ENCODE measurements at places on chromosomes 6 and 20.
A peak's percentile ranks its signal among the peaks of the same experiment; 100 is the strongest.

DNA sequence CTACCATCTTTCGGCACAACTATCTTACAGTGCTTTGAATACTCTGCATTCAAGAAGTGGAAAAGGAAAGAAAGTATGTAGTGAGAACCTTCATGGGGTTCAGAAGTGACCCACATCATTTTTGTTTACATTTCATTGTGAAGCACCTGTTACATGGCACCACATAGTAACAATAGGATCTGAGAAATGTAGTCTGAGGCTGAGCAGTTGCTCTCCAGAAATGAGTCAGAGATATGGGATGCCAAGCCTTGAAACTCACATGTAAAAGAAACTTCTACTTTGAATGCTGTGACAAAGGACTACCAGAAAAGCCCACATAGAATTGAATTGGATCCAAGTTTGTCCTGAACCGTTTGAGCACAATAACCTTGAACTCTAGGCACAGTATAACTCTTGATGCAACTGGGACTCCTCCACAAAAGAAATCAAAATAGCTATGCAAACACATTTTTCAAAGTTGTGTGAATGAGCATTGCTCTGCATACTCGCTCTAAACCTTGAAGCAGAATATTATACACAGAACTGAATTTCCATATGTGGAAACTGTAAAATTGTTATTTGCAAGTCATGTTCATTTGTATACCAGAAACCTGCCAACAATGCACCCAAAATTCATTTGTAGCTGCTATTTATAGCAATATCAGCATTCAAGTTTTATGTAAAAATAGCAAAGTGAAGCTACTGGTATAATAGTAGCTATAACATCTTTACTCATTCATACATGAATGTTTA is 400.9 kb upstream of the POU3F2 start:
- no peak overlapping the region for H3K4me3 ChIP-seq
- H3K36me3 ChIP-seq = no peaks in the 10 kb centered on the region
- H3K27me3 ChIP-seq = no peaks in the 10 kb centered on the region
- H3K27ac ChIP-seq = no peak overlapping the region
- no peaks in the 10 kb centered on the region for H3K4me1 ChIP-seq

DNA sequence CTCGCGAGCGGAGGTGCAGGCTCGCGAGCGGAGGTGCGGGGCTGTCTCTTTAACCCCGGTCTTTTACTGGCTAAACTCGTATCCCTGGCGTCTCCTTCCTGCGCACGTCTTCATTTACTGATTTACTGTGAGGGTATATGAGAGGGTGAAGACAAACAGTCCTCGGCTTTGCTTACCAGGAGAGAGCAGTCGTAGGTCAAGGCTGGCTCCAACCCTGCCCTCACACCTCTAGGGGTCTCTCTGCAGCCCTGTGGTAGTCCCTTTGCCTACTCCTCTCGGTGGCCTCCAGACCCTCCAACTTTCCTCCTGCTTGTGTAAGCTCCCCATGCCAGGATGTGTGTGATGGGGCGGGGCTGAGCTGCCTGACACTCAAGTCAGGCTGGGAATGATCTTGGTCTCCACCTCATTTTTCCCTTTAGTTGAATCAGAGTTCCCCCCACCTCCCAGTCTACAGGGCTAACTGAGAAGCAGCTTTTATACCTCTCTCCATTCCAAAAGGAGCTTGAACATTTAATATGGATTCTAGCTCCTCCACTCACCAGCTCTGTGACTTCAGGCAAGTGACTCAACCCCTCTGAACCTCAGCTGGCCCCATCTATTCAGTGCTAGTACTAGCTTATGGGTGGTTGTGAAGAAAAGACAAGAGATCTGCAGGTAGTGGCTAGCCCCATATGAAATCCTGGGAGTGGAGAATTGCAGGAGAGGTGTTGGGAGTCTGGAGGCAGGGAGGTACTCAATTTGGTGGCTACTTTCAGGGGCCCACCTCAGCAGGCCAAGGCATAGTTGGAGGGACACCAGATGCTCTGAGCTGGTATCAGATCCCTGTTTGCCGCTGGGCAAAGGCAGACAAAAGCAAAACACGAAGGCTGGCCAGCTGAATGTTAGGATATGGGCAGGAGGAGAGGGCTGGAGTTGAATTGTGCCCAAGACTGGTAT is 902 bp downstream of the SLC29A1 start:
- H3K36me3 ChIP-seq = peaks cover 28% of the 10 kb centered on the region
- H3K4me3 ChIP-seq = peak overlapping the region; percentile 92
- peaks cover 45% of the 10 kb centered on the region for H3K4me1 ChIP-seq

GRCh38 chr6:111588366-111588765 is 17.3 kb downstream of the TRAF3IP2 start:
- H3K36me3 ChIP-seq = peaks cover 22% of the 10 kb centered on the region
- H3K4me3 ChIP-seq = no peak overlapping the region
- H3K27me3 ChIP-seq = no peaks in the 10 kb centered on the region
- DNase-seq = no peak
- H3K27ac ChIP-seq = no peak overlapping the region

GRCh38 chr20:64001607-64002011 is 20.7 kb downstream of the PRPF6 start:
- no peak overlapping the region for H3K27ac ChIP-seq
- H3K4me3 ChIP-seq = no peak overlapping the region
- DNase-seq = no peak
- no peaks in the 10 kb centered on the region for H3K27me3 ChIP-seq
- H3K4me1 ChIP-seq = no peaks in the 10 kb centered on the region

GRCh38 chr6:43932259-43933147 is 162.5 kb downstream of the VEGFA start:
- H3K4me1 ChIP-seq = peaks cover 3% of the 10 kb centered on the region
- no peaks in the 10 kb centered on the region for H3K27me3 ChIP-seq
- no peak for DNase-seq
- no peaks in the 10 kb centered on the region for H3K36me3 ChIP-seq
- no peak overlapping the region for H3K27ac ChIP-seq

DNA sequence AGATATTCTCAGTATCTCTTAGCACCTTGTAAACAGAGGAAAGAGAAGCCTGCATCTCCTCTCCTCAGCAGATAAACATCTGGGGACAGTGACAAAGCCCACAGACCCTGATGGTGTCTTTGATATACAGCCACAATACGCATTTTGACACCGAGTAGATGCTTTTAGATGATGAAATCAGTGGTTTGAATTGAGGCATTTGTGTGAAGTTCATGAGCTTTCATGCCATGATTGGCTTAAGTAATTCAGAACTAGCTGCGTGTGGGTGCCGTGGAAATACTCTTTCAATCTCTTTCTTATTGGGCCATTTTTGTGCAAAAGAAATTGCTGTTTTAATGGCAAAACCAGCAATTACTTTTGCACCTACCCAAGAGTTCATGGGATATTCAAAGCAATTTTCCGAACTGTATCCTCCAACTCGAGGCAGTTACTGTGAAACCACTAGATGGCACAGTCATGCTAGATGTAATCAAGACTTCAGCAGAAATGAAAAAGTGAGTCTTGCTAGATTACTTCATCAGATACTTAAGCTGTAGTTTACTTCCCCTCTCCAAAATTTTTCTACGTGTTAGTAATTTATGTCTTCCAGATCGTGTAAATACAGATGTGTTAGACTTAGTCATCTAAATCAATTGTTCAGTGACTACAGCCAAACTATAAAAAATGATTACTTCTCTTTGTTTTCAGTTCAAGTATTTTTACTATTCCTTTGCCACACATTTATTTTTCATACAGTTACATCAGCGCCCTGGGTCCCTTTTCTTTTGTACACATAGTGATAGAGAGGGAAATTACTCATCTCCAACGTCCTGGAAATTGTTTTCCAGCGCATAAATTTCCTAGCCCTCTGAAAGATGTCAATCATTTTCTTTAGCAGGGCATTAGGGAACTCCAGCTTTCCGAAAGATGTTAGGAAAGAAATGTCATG is 49.4 kb downstream of the IYD start:
- H3K36me3 ChIP-seq = peaks cover 1% of the 10 kb centered on the region
- H3K4me1 ChIP-seq = peaks cover 16% of the 10 kb centered on the region
- peak overlapping the region; percentile 86 for H3K27ac ChIP-seq
- peaks cover 20% of the 10 kb centered on the region for H3K27me3 ChIP-seq
- peak overlapping the region; percentile 72 for H3K4me3 ChIP-seq

- H3K27ac ChIP-seq = no peak overlapping the region
- H3K36me3 ChIP-seq = no peaks in the 10 kb centered on the region
- no peaks in the 10 kb centered on the region for H3K27me3 ChIP-seq
- no peak overlapping the region for H3K4me3 ChIP-seq
- H3K4me1 ChIP-seq = no peaks in the 10 kb centered on the region
Observed at GRCh38 chr20:11740975-11741374, 176.7 kb upstream of the BTBD3 start.

DNA sequence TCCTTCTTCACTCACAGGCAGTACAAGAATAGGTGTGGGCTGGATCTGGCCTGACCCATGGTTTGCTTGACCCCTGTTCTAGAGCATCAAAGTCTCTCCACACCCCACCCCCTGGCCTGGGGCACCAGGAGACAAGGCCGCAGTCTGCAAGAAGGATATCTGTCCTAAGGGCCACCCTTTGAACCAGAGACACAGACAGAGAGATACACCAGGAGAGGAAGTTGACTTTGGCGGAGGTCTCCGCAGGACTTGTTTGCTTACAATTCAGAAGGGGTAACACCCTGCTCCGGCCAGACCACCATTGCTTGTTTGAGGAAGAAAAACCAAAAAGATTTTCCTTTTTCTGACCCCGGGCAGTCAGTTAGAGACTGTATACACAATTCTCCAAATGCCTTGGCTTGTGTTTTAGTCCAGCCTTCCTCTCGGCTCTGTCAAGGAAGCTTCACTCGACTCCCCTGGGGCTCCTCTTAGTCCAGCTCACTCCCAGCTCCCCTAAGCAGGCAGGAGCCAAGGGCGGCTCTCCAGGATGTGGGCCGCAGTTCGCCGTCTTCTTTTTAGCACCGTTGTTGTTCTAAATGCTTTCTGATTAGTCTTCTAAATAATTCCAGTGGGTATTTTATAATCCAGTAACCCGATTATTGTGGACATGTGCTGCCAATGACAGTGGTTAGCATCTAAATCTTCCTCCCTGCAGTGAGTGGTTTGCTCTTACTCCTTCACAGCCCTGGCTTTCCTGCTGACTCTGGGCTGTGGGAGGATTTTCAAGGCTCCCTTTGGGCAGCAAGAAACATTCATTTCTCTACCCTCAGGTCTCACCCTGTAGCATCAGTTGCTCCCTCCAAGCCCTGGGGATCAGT is 58.6 kb upstream of the MRPS10 start:
- no peaks in the 10 kb centered on the region for H3K27me3 ChIP-seq
- no peak for DNase-seq
- H3K27ac ChIP-seq = no peak overlapping the region
- no peak overlapping the region for H3K4me3 ChIP-seq

DNA sequence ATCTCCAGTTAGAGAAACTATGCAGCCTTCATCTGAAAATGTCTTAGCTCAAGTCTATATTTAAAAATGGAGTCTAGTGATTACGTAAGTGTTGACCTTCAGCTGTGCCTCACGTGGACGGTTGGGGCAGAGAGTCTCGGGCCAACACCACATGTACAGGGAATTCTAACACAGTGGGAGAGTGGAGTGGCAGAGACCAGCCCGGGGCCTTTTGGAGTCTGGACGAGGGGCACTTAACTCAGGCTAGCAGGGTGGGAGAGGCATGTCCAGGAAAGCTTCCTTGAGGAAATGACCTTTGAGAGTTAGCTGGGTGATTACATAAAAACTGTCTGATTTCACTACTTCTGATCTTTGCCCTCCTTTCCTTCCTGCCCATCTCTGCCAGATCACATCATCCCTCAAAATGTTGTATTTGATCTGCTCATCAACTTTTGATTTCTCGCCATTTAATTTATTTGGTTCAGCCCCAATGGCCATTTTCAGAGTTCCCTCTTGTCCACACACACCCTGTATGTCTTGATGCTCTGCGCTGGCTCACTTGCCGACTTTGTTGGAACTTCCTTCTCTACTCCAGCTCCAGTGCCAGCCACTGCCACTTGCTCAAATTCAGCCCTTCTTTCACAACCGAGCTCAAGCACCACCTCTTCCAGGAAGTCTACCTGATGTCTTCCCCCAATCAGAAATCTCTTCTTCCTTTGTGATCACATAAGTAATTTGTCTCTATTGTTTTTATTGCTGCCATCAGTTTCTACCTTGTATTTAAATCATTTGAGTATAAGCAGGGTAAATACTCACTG is 2.6 kb downstream of the ARMC2 start:
- H3K27ac ChIP-seq = no peak overlapping the region
- peaks cover 26% of the 10 kb centered on the region for H3K4me1 ChIP-seq
- peaks cover 13% of the 10 kb centered on the region for H3K36me3 ChIP-seq
- no peaks in the 10 kb centered on the region for H3K27me3 ChIP-seq
- H3K4me3 ChIP-seq = no peak overlapping the region

GRCh38 chr6:167122041-167122826 is 662 bp upstream of the CCR6 start:
- no peak for DNase-seq
- H3K4me3 ChIP-seq = no peak overlapping the region
- no peaks in the 10 kb centered on the region for H3K27me3 ChIP-seq
- H3K27ac ChIP-seq = peak overlapping the region; percentile 64
- H3K4me1 ChIP-seq = peaks cover 18% of the 10 kb centered on the region
- no peaks in the 10 kb centered on the region for H3K36me3 ChIP-seq

- H3K4me1 ChIP-seq = peaks cover 25% of the 10 kb centered on the region
- DNase-seq = no peak
- H3K36me3 ChIP-seq = no peaks in the 10 kb centered on the region
- no peak overlapping the region for H3K27ac ChIP-seq
Observed at GRCh38 chr20:5719861-5720403, 30.3 kb upstream of the SHLD1 start.
